ENCODE measurements at places on chromosomes 13 and 19. TPM values are rescaled to one million over a fixed set of nuclear protein-coding genes. Genes with fewer than 3 reads are reported as not detected.

Gene LIM2
- polyA plus RNA-seq: not detected

- DNase-seq: no peak
Observed at GRCh38 chr13:87676254-87677042, 5.3 kb downstream of the SLITRK5 start.

DNA sequence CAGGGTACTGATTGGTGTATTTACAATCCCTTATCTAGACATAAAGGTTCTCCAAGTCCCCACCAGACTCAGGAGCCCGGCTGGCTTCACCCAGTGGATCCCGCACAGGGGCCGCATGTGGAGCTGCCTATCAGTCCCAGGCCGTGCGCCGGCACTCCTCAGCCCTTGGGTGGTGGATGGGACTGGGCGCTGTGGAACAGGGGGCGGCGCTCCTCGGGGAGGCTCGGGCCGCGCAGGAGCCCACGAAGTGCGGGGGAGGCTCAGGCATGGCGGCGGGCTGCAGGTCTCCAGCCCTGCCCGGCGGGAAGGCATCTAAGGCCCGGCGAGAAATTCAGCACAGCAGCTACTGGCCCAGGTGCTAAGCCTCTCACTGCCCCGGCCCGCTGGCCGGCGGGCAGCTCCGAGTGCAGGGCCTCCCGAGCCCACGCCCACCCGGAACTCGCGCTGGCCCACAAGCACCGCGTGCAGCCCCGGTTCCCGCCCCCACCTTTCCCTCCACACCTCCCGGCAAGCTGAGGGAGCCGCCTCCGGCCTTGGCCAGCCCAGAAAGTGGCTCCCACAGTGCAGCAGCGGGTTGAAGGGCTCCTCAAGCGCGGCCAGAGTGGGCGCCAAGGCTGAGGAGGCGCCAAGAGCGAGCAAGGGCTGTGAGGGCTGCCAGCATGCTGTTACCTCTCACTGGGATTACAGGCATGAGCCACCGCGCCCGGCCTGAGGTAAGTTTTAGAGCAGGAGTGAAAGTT is 60.0 kb upstream of the SCEL start:
- no peak for DNase-seq

Gene CLEC17A
- not detected for polyA plus RNA-seq

DNA sequence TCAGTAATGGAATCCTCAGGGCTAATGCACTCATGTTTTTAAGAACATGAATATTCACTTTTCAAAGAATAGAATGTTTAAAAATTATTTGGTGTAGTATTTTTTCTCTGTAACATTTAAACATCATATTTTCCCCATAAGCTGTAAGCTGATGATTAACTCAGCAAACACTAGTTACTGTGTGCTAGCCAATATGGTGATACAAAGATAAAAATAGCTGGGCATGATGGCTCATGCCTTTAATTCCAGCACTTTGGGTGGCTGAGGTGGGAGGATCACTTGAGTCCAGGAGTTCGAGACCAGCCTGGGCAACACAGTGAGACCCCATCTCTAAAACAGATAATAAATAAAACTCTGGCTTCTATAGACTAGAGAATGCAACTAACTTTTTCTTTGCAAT is 13.2 kb downstream of the RNF17 start:
- DNase-seq: no peak

DNA sequence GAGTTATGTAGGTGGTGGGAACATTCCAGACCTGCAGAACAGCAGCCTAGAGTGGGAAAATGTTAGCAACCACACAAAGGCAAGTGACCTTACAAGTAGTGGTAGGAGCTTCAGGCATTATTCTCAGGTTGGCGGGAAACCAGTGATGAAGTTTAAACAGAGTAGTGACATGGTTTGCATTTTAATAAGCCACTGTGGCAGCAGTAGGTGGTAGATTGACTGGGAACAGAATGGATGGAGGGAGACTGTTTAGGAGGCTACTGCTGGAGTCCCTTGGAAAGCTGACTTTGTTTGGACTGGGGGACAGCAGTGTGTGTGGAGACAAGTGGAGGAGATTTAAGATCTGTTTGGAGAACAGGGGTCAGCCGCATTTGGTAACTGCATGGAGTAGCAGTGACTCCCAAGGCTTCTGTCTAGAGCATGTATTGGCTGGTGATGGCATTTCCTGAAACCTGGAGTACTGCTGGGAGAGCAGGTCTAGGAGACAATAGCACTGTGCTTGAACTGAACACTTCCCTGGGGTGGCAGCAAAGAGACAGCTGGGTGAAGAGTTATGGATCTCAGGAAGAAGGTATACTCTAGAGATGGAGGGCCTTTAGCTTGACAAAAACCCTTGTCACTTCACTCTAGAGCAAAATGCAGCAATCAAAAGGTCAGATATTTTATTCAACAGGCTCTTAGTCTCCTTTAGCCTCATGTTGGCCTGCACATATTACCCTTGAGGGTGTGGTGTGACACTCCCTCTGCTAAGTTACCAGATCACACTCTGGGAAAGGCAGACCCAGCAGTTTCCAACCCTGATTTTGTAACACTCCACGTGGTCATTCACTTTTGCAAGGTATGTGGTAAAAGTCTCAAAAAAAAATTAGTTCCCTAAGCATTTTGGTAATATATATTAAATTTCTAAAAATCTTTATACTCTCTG is 70.3 kb downstream of the DHRS12 start:
- DNase-seq: no peak

DNA sequence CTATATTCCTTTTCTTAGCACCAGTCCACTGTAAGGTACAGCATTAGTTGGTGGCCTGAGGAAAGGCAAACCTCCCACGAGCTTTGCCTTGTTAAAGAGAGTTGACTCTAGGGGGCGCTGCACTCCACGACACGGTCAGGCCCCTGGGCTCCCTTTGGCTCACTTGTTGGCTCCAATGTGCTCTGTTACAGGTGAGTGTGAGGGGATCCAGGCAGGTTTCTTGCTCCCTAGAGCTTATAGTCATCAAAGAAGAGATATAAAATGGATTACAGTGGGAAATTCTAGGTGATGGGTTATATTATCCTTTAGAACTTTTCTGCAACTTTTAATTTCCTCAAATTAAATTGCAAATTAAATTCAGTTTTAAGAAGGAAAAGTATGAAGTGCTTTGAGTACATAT is 3.7 kb downstream of the WDR87 start:
- peak; percentile 81 for DNase-seq

Gene CBARP
- polyA plus RNA-seq: not detected

DNA sequence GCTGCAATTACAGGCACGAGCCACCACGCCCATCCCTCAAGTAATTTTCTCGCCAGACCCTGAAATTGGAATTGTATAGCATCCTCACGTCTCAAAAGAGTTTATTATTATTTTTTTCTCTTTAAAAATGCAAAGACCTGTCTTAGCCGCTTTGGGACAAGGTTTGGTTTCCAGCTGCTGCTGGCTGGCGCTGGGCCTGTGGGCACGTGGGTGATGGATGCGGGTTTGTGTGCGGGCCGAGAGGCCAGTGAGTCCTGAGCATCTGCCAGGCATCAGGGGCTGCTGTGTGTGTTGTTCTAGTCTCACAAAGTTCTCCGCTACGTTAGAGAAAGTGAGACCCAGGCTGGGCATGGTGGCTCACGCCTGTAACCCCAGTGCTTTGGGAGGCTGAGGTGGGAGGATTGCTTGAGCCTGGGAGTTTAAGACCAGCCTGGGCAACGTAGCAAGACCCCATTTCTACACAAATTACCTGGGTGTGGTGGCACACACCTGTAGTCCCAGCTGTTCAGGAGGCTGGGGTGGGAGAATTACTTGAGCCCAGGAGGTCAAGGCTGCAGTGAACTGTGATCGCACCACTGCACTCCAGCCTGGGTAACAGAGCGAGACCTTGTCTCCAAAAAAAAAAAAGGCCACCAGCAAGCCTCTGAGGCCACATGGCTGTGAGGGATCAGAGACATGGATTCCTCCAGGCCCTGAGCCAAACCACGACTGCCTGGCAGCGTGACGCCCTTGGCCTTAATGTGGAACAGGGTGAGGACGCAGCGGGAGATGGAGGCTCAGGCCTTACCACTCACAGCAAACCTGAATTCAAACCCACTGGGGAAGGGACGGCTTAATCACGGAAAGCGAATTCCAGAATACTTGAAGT is 4.7 kb upstream of the TMPRSS9 start:
- no peak for DNase-seq

DNA sequence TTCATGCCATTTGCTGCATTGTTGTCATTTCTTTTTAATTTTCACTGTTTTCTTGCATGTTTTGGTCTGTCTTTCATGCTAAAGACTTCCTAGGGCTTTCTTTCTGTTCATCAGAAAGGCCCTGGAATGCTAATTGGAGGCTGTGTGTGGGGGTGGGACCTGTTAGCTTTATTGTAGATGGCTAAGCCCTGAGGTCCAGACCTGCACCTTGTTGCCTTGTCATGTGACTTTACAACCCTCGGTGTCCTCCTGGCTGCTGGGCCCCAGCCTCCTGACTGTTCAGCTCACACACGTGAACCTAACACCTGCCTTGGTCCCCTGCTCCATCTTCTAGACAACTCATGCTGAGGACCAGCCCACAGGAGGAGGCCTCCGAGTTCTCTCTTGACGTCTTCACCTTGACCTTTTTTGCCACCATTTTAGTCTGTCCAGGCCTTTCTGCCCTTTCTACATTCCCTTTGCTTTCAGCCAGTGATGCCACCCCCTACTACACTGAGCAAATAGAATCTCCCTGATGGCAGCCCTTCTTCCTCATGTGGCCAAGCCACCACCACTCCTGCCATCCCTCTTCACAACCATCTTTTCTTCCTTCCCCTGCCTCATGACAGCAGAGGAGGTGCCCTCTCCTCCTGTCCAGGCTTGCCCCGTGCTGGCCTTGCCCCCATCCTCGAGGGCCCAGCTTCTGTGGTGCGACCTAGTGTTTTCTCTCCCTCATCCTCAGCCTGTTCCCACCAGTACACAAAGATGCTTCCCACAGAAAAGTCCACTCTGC is 41.4 kb upstream of the GPI start:
- DNase-seq: peak; percentile 45

GRCh38 chr13:45178349-45179162 is 22.3 kb downstream of the KCTD4 start:
- DNase-seq: no peak

- DNase-seq: no peak
Observed at GRCh38 chr13:80361298-80361697, 20.4 kb upstream of the SPRY2 start.

- no peak for DNase-seq
Observed at GRCh38 chr13:112972867-112973576, 4.0 kb downstream of the MCF2L start.

- peak; percentile 84 for DNase-seq
Observed at GRCh38 chr19:18469069-18469846, 31.3 kb upstream of the ISYNA1 start.

Gene SBSN
- polyA plus RNA-seq: 1.2 TPM

- DNase-seq: no peak
Observed at GRCh38 chr13:45231722-45232121, 30.9 kb upstream of the KCTD4 start.

Gene PLVAP
- 13.2 TPM for polyA plus RNA-seq

- DNase-seq: no peak
Observed at GRCh38 chr13:97976610-97977521, 23.4 kb downstream of the IPO5 start.

- DNase-seq: peak; percentile 94
Observed at GRCh38 chr19:18588611-18589379, at the start of gene REX1BD. REX1BD (plus strand) TSS chr19:18588798; CDS start chr19:18588802, 4 bp downstream.

Gene ATP4A
- polyA plus RNA-seq: 0.10 TPM

Gene RFXAP
- 1.8 TPM for polyA plus RNA-seq

- no peak for DNase-seq
Observed at GRCh38 chr19:18445262-18445948, 7.5 kb upstream of the ISYNA1 start.

DNA sequence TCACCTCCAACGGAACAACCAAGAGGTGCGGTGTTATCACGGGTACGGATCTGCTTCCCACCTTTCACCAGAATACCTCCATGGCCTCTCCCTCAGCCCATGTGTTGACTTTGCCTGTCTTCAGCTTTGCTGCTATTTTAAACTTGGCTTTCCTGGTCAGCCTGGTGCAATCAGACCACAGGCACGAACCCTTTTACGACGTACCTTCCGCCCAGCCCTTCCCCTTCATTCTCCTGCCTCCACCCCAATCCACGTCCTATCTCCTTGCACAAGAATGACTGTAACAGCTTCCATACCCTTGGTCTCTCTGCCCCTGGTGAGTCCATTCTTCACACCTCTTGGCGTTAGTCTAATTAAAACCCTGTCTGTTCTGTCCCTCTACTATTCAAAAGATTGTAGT is 431.7 kb downstream of the EFNB2 start:
- DNase-seq: no peak

DNA sequence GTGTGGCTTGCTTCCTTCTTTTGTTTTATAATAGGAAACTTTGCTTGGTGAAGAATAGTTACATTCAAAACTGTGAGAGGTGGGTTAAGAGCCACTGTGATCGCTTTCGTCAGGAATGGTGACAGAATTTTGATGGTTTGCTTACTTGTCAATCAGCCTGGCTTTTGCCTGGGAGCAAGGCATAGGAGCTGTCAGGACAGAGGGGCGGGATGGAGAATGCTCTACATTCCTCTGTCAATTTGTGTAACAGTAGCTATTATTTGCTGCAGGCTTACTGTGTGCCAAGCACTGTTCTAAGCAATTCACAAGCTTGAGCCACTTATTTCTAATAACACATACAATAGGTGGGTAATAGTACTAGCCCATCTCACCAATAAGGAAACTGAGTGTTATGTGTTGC is 28.1 kb upstream of the TNFSF11 start:
- no peak for DNase-seq

- DNase-seq: no peak
Observed at GRCh38 chr19:49231389-49231788, 73.8 kb downstream of the TRPM4 start.

DNA sequence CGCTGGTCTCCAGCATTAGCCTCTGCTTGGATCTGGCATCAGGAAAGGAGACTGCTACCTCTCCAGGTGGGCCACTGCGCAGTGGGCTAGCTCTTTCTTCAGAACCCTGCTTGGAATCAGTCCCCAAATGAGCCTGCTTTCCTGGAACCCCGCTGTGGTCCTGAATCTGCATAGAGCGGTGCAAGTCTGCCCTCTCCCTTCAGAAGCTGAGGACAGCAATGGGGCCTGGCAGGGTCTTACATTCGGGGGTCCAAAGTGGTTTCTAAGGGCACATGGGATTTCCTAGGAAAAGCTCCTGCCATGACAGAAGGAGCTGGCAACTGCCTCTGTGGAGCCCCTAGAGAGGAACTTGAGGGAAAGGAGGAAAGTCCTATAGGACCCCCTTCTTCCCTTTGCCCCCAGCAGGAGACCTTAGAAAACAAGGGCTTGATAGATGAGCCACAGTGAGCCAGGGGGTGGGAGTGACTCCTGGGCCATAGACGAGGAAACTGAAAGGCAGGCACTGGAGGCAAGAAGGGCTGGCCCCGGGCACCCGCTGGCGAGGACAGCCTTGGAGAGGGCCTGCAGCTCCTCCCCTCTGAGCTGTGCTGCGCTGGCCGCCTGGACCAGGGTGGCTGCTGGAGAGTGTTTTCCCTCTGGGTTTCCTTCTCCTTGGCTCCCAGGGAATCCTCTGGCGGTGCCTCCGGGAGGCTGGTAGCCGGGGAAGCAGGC is 1.4 kb upstream of the VSTM2B start:
- no peak for DNase-seq

Gene ZIC5
- polyA plus RNA-seq: not detected

GRCh38 chr13:74646091-74646490 is 511.9 kb upstream of the KLF12 start:
- no peak for DNase-seq

Gene TOMM40
- polyA plus RNA-seq: 76.8 TPM

Gene CCDC70
- not detected for polyA plus RNA-seq
